ENCODE measurements at places on chromosomes 3 and 15.

DNA sequence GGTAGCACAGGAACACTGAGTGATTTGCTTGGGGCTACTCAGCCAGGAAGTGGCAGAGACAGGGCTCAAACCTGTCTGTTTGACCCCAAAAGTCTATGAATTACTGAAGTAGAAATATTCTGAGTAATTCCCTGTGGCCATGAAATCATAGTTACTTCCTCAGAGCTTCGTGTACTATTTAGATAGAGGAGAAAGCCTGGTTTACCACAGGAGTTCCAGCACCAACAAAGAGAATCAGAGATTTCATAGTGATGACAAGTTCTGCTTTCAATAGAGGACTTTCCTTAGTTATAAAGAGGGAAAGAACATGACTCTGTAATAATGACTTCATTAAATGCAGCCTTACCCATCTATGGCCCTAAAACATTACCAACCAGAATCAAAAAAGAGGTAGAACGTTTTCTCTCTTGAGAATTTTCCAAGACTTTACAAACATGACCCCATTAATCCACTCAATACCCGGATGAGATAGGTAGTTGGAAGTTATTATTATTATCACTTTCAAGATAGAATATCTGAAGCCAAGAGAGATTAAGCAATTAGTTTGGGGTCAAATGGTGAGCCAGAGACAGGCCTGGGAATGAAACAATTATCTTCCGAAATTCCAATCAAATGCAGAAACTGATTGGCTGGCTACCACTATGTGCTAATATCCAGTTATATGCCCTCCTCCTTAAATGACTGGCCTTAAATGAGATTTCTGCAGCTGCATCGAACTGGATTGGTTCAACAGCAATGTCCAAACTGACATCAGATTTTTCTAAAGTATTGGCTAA lies 13.6 kb upstream of the WNT5A start:
- DNase-seq, result no peak

DNA sequence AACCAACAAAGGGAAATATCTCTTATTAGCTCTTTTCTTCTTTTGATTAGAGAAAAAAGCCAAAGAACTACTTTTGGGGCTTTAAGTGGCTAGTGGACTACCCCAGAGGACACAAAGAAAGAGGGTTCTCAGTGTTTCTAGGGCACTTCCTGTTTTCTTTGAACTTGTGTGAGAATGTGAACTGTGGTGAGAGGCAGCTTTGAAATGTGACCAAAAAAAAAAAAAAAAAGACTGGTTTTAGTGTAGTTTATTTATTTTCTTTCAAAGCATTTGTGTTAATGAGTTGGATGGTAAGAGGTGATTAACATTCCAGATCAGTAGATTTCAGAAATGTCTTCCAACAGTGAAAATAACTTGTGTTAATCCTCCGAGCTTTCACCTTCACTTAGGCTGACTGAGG lies 32.4 kb downstream of the SELENOT start:
- no peak for DNase-seq

GRCh38 chr3:16362770-16363169 lies 97.8 kb downstream of the OXNAD1 start:
- no peak for DNase-seq

GRCh38 chr3:133799794-133800585 lies 5.6 kb upstream of the SRPRB start:
- no peak for DNase-seq

DNA sequence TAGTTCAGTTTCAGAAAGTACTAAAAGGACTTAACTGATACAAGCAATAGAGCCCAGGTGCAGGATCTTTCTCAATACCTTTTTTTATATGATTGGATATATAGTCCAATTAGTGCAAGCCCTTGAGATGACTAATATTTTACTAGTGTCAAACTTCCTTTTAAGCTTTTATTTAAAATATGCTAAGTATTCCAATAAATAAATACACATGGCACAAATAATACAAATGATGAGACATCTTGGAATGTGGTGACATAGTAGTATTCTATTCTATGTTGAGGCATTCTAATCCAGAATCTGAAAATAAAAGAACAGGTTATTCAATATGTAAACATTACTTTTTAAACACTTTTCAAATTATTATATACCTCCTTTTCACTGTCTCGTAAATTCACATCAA lies 670.0 kb downstream of the SI start:
- DNase-seq, result no peak

DNA sequence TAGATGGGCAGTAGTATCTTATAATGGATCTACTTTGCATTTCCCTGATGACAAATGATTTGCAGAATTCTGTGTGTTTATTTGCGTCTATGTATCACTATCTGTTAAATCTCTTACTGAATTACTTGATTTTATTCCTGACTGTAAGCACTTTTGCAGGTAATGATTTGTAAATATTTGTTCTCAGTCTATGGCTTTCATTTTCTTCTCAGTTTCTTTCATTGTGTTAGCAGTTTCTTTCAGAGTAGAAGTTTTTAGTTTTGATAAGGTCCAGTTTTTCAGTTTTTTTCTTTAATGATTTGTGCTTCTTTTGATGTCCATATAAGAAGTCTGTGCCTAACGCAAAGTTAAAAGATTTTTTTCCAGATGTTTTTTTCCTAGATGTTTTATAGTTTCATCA lies 12.9 kb downstream of the SLC25A36 start:
- DNase-seq, result no peak

GRCh38 chr15:39888809-39889208 lies 31.3 kb downstream of the GPR176 start:
- DNase-seq, result no peak

DNA sequence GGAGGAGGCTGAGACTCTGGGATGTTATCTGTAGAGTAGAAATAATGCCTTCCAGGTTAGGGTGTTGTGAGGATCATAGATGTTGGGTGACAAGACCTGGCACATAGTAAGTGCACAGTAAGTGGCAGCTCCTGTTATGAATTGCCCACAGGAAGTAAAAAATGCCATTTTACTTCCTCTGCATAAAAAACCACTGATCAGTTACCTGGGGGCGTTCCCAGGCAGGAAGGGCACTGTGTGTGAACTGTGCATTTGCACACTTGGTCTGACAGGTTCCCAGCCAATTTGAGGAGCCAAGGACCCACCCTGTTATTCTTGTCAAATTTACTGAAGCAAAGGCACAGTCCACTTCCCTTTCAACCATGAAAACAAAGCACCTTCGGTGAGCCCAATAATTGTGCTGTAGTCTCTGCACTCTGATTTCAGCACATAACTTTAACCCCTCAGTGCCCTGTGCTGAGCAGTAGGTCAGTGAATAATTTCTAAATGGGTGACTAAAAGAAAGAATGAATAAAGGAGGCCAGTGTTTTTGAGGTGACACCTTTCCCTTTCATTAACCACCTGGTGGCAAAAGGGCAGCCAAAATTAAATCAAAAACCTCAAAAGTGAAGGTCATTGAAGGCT lies 85.8 kb upstream of the ARHGEF3 start:
- no peak for DNase-seq

DNA sequence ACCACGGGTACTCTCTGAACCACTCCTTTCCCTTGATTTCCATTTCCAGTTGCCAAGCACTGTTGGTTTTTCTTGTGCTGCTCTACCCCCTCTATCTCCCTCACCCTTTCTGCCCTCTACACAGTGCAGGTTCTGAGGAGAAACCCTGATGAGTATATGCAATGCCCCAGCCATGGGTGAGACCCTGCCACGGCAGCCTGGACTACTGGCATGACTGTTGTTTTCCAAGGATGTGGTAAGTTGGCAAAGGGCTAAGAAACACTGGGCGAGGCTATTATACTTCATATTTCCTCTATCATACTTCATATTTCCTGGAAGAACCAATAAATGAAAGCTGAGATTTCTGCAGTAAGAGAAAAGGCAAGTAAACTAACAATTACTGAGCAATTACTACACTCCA lies 27.9 kb downstream of the CHAC1 start:
- no peak for DNase-seq
